ENCODE measurements at places on chromosomes 2 and 18.
A peak's percentile ranks its signal among the peaks of the same experiment; 100 is the strongest.

GRCh38 chr2:46569061-46569560 is 89.7 kb downstream of the TMEM247 start:
- no peak for DNase-seq

- no peak for DNase-seq
These were observed at the start of gene NEURL3 for GRCh38 chr2:96505231-96505889. Gene NEURL3, minus strand, starts transcription at chr2:96505357. Its CDS starts 71 bp downstream, at chr2:96505286.

GRCh38 chr18:37405229-37405628 is 160.4 kb downstream of the CELF4 start:
- no peak for DNase-seq

GRCh38 chr2:175398848-175399247 is 217.3 kb upstream of the ATP5MC3 start:
- DNase-seq = no peak

- DNase-seq = no peak
These were observed 76.9 kb downstream of the MBP start for GRCh38 chr18:77055429-77056300.

- no peak for DNase-seq
These were observed 58.9 kb downstream of the ROCK2 start for GRCh38 chr2:11285499-11285898.

DNA sequence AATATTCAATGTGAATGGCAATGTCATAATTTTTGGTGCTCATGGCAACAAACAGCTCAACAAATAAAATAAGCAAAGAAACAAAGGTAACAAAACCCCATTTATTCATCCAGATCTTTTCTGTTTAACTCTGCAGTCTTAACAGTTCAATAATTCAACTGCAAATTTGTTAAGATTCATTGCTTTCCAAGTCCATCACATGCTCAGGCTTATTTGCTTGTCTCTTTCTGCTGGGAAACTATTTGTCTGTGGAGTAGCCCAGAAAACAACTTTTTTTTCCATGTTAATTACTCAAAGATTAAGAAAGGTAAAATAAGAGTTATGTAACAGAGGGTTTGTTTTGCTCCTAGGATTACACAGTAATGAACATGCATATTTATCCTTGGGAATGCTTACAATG is 92.6 kb upstream of the PNPT1 start:
- no peak for DNase-seq

- DNase-seq = no peak
These were observed 2005.9 kb upstream of the CELF4 start for GRCh38 chr18:39571511-39571910.

DNA sequence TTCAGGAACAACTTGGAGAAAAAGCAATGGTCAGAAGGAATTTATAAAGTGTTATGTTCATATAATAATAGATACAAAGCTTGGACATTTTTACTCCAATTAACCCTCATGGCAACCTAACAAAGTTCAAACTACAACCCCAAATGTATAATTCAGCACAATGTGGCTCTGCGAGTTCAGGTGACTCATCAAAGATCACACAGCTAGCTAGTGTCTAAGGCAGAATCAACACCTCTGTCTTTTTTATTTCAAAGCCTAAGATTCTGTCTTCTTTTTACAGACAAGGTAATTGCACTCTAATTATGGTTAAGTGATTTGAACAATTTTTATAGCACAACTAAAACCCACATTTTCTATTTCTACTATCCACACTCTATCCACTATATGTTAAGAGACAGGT is 90.5 kb downstream of the CHST9 start:
- DNase-seq = no peak

GRCh38 chr2:47070920-47071824 is 83.9 kb downstream of the STPG4 start:
- peak; percentile 71 for DNase-seq

- no peak for DNase-seq
These were observed 82.0 kb downstream of the PMS1 start for GRCh38 chr2:189866296-189866695.

GRCh38 chr2:109340381-109340780 is 211.4 kb downstream of the SH3RF3 start:
- DNase-seq = no peak

- no peak for DNase-seq
These were observed 60.7 kb downstream of the TTC27 start for GRCh38 chr2:32688541-32688940.

DNA sequence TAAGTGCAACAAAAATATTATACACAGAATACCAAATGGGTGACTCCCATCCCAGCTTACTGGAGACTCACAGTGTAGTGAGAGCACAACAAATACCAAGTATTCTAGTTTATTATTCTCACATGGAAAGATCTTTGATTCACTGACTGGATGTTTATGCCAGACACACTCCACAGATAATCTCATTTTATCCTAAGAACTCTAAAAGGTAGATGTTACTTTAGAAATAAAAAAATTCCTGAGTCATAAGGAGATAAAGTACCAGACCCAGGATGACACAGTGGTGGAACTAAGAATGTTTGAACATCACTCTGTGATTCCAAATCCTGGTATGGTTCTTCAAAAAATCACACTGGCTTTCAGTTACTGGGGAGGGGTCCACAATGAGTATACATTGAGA is 136.2 kb downstream of the CDH2 start:
- no peak for DNase-seq

All from pulmonary artery endothelial cell (primary cell).